Activated T-cell treated with anti-CD3 and anti-CD28 coated beads for 24 hours (primary cell): ENCODE measurements at places on chromosomes 13 and 19.

GRCh38 chr13:80363890-80364503 is 23.1 kb upstream of the SPRY2 start:
- no peak for DNase-seq

DNA sequence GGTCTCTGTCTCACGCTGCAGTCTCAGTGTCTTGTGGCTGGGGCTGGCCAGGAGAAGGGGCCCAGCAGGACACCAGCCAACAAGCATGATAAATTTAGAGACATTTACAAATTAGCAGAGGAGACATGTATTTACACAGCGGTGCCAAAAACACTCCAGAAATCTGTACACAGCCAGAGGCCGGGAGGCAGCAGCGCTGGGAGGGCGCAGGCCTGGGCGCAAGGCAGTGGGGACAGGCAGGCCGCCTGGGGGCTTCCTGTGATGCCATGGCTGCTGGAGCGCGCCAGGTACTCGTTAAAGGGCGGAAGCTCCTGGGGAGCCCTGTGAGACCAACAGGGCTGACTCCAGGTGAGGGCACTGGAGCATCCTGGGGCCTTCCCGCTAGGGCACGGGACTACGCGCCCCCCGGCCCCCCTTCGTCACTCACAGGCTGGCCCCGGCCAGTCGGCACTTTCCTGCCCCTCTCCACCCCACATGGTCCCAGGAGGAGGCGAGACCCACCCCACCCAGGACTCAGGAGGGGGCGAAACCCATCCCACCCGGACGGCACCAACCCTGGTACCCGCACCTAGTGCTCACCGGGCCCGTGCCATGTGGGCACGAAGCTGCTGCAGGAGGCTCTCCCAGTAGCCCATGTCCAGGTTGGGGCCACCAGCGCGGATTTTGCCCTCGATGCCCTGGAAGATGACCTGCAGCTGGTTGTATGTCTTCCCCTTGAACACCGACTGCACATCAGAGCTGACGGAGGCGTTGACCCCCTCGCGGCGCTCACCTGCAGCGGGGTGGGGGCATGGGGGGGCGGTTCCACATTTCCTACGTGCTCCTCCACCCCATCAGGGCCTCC is 7.4 kb upstream of the TBXA2R start:
- no peak for DNase-seq

DNA sequence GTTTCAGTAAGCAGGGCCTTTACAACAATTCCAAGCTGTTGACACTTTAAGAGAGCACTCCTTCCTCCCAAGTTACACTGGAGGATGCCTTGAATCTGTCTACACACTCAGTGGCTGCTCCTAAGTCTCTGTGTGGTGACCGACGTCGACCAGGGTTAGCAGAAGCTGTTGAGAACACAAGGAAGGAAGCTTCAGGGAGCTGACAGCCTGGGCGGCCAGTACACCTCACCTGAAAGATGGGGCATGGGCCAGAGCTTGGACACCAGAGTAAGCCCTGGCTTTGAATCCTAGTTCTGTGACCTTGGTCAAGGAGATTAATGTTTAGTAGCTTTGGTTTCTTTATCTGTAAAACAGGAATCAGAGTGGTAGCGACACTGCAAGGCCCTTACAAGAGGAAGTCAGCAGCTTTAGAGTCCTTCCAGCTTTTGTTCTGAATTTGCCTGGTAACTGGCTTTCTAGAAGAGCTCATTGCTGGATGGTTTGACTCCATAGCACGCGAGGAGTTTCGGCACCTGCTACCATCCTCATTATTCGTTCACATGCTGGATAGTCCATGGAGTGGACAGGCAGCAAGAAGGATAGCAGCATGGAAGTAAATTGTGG is 214.2 kb downstream of the FGF9 start:
- DNase-seq = no peak

DNA sequence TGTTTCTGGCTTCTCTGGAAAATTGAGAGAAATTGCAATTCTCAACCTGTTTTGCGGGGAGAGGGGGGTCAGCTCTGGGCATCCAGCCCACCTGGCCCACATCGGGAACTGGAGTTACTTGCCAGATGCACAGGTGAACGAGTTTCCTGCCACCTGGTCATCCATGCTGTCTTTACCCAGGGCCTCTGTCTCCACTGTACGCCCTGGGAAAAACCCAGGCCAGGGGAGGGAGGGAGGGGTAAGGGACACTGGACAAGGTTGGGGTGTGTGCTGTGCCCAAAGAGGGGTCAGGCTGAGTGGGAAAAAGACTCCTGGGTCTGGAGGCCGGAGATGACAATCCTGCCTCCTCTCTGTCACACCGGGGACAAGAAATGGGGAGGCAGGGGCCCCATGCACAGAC is 307.6 kb downstream of the ZNF536 start:
- DNase-seq = no peak

DNA sequence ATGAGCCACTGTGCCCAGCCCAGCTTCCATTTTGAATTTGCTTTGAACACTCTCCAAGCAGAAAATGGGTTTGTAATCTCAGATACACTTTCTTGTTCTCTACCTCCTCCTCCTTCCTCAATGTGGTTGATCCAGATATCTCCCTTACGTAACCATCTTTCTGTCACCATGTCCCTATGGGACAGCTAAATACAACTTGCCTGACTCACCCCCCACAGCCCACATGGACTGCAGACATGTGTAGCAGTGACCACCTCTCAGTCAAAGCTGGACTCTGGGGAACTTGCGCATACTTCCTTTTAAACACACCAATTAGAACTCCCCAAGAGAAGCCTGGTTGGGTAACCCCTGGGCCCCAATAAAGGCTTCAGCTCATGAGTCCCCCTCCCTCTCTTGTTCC is 10.8 kb upstream of the ZNF799 start:
- DNase-seq = no peak

GRCh38 chr13:34412295-34412694 is 529.8 kb upstream of the NBEA start:
- no peak for DNase-seq

DNA sequence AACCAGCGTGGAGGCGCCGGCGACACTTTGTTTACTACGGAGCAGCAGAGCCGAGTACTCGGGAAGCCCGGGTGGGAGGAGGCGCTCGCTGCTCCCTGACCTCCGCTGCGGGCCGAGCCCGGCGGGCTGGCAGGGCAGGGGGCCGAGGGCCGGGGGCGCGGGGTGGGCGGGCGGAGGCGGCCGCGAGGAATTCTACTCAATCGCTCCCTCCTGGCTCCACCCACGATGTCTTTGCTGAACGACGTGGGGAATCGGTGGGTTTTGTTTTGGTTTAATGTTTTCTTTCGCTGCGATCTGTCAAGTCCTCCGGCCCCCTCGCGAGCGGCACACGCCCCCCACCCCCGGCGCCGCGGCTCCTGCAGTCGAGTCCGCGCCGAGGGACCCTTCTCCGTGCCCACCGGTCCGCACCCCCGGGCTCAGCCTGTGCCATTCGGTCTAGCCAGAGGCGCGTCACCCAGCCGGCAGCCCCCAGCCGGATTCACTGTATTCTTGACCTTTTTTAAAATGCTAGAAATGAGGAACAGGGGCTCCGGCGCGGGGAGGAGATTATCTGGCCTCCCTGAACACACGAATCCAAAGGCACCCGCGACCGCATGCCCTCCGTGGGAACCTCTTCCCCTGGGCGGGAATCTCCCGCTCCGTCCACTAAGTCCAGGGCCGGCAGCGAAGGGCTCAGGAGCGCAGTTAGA is 636 bp upstream of the FOXO1 start:
- DNase-seq = no peak

GRCh38 chr19:44626048-44626624 is 12.8 kb downstream of the IGSF23 start:
- no peak for DNase-seq
